ENCODE measurements at places on chromosomes 12 and 14. TPM values are rescaled to one million over a fixed set of nuclear protein-coding genes. Genes with fewer than 3 reads are reported as not detected.
A peak's percentile ranks its signal among the peaks of the same experiment; 100 is the strongest.

DNA sequence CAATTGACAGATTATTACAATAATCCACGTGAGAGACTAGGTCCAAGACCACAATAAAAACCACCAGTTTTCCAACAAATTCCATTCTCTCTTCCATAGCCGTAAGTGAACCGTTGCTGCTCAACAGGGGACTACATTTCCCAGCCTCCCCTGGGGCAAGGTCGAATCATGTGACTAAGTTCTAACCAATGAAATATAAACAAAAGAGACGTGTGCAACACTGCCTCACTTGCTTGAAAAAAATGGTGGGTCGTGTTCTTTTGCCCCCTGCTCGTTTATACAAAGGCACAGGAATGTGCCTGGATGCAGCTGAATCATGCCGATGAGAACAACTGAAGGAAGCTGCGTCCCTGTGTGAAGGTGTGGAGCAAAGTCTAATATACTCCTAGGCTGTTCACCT, 51.1 kb downstream of the HSPB8 start:
- DNase-seq, result no peak

GRCh38 chr12:116104167-116104767, 173.2 kb downstream of the MED13L start:
- DNase-seq, result no peak

GRCh38 chr12:126358806-126359205, 1293.6 kb downstream of the AACS start:
- DNase-seq, result no peak

DNA sequence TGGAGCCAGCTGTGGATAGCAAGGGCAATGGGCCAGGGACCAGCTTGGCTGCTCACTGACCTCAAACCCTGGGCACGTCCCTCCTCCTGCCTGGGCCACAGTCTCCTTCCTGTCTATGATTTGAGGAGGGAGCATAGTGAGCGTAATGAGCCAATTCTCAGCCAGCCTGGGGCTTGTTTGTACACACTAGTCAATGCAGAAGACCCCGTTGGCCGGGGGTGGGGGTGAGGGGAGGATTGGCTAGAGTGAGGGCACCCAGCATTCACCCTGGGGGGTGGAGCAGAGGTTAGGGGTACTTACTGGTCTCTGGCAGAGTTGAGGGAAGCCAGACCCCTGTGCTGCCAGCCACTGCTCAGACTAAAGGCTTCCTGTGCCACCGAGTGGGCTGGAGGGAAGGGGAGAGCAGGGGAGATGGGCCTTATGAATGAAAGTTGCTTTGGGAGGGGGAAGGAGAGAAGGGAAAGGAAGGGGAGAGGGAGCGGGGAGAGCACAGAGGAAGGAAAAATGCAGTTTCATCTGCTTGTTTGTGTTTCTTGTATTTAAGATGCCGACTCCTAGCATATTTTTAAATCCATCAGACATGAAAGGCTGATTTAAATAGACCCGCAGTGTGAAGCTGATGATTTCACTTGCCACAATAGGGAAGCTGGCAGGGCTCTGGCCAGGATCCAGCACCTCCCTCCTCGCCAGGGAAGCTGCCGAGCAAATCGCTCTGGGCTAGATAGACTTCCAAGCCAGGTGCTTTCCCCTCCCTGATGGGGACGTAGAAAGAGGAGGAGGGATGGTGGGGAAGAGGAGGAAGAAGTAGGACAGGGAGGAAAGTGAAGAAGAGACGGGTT, 114.0 kb downstream of the PRMT8 start:
- DNase-seq, result peak; percentile 58

DNA sequence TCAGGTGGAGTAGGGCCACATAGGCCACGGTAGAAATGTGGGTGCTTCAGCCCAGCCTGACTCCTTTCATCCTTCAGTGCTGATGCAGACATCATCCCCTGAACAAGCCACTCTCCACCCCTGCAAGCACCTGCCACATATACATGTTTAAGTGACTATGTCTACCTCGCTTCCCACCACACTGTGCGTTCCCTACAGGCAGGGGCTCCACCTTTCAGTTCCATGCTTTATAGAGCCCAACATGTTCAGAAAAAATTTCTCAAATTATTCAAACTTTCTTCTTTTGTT, 11.6 kb downstream of the SLC7A7 start:
- no peak for DNase-seq

DNA sequence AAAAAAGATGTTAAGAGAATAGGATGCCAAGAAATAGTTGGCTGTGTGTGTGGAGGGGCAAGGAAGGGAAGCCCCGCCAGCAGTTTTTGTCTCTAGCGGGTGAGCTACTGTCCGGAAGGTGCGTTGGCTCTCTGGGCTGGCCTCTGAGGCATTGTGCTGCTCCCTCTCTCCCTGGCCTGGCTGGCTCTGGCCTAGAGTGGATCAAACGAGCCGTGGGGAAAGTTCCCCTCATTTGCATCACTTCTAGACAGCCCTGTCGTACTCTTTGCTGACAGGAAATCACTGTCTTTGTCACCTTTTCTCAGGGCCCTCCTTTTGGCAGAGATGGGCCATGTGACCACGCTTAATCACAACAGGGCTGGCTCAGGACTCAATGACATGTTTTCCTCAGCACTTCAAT, 236.1 kb upstream of the NPAS3 start:
- no peak for DNase-seq

- peak; percentile 83 for DNase-seq
Measured at GRCh38 chr12:57237932-57238853, 8.7 kb downstream of the SHMT2 start.

DNA sequence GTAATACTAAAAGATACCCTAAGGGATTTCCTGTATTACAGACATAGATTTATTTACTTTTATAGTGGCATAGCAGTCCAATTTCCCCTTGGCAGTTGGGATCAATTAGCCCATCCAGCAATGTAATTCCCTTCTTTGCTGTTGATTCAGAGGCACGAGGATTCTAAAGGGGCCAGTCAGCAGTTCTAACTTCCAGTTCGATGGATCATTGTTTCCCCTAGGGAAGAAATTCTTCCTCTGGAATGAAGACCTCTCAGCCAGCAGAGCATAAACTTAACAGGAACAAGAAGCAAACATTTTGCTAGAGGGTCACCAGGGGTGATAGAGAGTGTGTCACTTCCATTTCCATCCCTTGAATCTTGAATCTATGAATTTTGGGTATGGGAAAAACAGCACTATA, 395.7 kb upstream of the NOVA1 start:
- DNase-seq, result no peak

DNA sequence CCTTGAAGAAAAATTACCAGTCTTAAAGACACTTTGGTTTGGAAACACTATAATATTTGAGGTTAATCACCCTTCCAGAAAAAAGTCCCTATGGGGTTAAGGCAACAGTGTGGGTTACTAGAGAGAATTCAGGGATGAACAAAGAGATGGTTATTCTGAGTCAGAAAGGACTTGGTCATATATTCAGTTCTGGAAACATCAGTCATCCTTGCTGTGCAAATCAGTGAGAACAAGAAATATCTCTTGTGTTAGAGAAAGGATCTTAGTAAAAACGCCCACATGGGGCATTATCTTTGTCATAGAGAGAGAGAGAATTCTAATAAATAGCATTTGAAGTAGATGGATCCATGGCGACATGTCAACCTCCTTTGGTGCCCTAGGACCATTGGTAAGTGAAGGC, 59.4 kb upstream of the E2F7 start:
- DNase-seq, result no peak

GRCh38 chr12:3747976-3748619, 4.8 kb downstream of the CRACR2A start:
- DNase-seq, result no peak

DNA sequence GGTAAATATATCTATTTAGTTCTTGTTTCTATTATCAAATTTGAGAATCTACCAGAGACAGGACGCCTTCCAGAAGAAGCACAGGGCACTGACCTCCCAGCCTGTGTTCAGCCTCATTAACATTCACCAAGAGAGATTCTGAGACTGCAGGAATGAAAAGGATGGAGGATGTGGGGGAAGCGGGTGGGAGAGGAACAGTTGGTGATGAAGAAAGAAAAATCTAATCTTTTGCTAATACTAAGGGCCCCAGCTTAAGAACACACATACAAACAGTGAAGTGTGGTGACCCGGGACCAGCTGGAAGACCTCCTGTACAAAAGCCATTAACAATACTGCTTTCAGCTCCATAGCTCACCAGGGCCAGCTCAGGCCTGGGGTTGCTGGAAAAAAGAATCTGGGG, 160.5 kb downstream of the NUAK1 start:
- DNase-seq, result no peak

GRCh38 chr14:77180726-77181602, 634 bp upstream of the TMEM63C start:
- DNase-seq, result no peak

- DNase-seq, result no peak
Measured at GRCh38 chr12:102806110-102806509, 110.9 kb downstream of the PAH start.

DNA sequence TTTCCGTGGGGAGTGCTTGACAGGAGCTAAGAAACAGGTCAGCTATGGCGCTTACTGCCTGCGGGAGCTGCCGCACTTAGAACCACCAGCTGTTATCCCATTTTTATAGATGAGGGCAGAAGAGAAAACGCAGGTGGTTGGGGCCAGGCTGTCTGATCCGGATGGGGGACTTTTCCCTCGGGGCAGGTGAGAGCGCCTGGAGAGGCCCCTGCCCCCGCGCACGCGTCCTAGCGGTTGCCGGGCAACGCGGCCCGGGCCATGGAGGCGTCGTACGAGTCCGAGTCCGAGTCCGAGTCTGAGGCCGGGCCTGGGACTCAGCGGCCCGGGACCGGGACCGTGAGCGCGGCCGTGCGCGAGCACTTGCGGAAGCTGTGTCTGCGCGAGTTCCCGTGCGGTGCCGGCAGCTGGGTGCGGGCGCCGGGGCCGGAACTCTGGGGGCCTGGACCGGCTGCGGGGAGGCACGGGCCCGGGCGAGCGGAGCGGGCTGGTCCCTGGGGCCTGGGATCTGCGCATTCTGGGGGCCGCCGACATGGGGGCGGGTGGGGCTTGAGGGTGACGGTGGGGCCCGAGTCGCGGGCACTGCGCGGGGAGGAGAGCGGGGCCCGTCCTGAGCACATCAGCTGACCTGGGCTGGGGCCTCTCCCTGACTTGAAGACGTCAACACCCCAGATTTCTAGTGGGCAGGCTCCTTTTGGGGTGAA, at the start of gene LRRC43:
Gene LRRC43, plus strand, starts transcription at position 237 of the 701 bp plus-strand sequence. Its CDS starts 22 bp downstream, at position 259.
- no peak for DNase-seq

DNA sequence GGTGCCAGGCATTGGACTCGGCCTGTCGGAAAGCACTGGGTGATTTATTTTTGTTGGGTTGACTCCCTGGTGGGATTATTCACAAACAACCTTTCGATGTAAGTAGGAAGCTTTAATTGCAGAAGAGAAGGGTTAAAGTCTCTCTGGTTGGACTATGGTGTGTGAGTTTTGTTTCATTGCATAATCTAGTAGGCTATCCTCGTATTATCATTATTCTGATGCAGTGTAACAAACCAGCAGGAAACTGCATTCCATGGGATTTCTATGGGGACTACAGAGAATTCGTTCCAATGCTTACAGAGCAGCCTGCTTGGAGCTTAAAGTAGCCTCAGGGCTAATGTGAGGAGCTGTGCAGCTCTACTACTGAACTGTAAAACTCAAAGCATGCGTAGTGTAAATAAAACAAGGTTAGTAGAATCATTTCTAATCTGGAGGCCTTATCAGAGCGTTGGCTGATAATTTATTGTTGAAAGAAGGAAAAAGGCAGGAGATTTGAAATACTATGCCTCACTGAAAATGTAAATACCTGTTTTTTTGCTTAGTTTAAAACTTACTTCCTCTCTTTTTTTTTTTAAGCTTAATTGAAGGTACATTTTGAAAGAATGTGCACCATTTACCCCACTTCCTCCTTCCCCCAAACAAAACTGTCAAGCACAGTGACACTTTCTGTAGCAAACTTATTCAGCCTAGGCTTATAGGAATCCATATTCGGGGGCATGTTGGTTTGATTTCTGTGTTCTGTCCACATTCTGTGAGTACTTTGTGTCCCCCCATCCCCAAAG, 226.7 kb downstream of the NPAS3 start:
- no peak for DNase-seq

DNA sequence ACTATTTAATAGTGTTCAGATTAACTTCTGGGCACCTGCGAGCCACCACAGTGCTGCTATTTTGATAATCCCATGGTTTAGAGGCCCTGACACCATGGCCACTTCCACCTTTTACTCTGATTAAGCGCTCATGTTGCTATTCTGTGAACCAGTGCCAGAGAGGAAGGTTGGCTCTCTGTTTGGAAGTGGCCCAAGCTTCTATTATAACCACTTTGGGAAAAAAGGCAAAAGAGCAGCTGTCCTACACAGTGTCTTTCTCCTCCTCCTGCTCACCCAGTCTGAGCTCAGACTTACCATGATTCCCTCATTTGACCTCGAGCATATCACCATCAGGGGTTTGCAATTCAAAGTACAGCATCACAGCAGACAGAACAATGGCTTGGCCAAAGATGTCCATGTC, 23.3 kb downstream of the DYRK2 start:
- DNase-seq, result no peak

- DNase-seq, result no peak
Measured at GRCh38 chr12:3560295-3560620, 69.3 kb downstream of the PRMT8 start.

DNA sequence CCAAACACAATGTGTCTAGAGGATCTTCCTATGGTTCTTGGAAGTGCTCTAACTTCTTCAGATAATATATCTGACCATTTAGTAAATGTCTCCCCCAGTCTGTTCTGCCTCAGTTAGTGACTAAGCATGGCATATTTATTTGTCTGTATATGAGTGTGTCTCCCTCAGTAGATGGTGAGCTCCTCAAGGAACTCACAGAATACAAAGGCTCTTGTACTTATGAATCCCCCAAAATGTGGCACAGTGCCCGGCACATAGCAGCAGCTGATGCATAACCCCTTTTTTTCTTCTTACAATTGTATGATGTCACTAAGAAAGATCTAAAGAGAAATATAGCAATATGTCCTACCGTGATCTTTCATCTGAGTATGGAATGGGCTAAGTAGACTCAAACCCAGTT, 264.7 kb upstream of the PRICKLE1 start:
- no peak for DNase-seq

DNA sequence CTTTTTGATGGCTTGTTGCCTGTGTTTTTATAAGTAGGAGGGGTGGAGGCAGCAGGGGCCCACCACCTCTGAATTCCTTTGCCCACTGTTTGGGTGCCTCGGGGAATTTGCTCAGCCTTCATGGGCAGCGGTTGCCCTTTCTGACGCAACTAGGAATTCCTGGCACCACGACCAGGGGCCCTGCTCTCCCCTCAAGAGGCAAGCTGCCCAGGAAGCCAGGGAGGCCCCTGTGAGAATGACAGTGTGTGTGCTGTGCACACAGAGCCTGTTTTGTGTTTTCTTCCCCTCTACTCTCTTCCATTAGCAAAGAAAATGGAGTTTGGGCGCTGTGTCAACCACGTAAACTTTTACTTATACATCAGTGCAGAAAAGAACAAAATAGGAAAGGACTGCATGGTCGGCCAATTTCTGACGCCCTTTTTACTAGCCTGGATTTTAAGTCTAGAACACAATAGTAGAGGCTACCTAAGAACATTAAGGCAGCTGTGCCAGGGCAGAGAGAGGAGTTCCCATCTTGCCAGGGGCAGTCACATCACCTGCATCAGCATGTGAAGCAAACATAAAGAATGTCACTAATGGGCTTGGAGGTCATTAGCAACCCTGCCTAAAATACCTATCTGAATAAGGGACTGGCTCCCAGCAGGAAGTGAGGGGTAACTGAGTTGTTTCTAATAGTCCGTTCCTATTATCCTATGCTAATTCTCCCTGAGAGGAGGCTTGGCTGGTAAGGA, 17.9 kb upstream of the PTGR2 start:
- peak; percentile 88 for DNase-seq

ASCL1 gene
- total RNA-seq, result not detected

AQP6 gene
- not detected for total RNA-seq

CD69 gene
- not detected for total RNA-seq

RD3L gene
- total RNA-seq, result not detected

SLC8A3 gene
- 0.17 TPM for total RNA-seq

TSHR gene
- total RNA-seq, result not detected

CLEC2A gene
- 0.62 TPM for total RNA-seq
